Activated T-cell treated with anti-CD3 and anti-CD28 coated beads, Interleukin-2, amount 50 U/mL, for 1 hour (primary cell): ENCODE measurements at places on chromosomes 1 and 21.

DNA sequence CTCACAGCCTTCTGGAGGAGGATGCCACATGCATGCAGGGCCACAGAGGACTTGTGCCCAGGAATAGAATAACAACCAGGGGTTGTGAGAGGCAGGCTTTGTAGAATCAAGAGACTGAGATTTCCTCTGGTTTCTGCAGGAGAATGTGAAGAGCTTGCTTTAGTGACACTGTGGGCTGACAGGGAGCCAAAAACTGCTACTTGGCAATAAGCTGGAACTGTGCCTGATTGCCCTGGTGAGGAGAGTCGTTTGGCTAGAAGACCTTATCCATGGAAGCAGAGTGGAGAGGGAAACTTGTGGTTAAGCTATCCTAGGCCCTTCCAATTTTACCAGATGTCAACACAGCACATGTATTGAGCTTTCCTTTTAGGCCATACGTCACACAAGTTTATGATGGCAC, 902.1 kb downstream of the MRPL39 start:
- DNase-seq: no peak

DNA sequence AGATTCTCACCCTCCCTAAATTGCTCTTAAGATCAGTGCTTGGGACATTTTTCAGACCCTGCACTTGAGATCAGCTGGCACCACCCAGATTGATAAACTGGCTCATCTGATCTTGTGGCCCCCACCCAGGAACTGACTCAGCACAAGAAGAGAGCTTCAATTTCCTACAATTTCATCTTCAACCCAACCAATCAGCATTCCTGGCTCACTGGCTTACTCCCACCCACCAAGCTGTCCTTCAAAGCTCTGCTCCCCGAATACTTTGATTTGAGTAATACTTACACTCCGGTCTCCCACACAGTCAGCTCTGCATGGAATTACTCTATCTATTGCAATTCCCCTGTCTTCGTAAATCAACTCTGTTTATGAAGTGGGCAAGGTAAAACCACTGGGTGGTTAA, 461.9 kb upstream of the RGS18 start:
- no peak for DNase-seq

- DNase-seq: no peak
Observed at GRCh38 chr1:115430441-115431158, 92.6 kb upstream of the NGF start.

- no peak for DNase-seq
Observed at GRCh38 chr1:48761411-48761810, 15.3 kb downstream of the BEND5 start.

- no peak for DNase-seq
Observed at GRCh38 chr1:176046926-176047325, 160.2 kb downstream of the COP1 start.

DNA sequence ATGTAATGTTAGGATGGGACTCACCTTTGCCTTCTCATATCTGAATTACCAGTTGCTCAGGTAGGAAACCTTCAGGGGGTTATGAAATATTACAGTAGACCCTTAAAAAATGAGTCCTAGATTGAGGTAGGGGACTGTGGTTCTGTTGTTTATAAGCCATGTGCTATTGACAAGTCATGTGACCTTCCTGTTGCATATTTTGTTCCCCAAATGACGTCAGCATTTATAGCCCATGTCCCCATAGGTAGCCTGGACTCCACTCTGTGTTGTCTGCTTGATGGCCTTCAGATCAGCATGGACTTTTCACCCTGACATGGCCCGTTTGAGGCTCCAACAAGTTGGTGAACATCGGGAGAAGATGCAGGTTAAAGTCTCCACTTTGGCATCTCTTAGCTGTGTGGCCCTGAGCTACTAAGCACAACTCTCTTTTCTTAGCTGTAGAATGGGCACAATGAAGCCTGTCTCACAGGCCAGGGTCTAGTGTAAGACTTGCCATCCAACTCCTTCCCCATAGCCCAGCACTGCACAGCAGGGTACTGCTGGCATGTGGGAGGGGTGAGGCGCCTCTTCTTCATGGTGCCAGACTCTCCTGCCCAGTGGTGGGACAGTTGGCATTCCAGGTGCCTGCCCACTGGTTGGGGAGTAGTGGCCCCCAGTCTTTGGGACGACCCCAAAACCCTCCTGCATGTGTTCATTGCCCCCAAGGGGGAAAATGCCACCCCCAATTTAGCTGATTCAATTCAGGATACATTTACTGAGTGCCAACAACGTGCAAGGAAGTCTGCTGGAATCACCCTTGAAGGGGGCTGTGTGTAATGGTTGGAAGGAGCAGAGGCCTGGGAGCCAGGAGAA, 36.1 kb upstream of the TTC22 start:
- DNase-seq: no peak

- no peak for DNase-seq
Observed at GRCh38 chr1:61120246-61120840, 38.0 kb downstream of the NFIA start.

DNA sequence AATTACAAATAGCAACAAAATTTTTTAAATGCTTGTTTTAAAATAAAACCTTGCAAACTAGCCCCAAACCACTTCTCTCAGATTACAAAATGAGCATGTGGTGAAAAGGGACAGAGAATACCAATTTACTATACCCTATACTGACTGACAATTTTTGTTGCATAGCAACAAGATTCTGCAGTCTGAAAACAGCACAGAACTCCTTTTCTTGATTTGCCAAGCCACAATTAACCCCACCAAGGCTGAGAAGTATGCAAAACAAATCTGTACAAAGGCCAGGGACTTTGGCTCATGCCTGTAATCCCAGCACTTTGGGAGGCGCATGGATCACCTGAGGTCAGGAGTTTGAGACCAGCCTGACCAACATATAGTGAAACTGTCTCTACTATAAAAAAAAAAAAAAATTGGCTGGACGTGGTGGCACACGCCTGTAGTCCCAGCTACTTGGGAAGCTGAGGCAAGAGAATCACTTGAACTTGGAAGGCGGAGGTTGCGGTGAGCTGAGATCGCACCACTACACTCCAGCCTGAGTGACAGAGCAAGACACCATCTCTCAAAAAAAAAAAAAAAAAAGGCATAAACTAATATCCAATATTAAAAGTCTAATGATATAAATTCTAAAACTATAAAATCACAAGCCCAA, 21.8 kb downstream of the ENAH start:
- no peak for DNase-seq

DNA sequence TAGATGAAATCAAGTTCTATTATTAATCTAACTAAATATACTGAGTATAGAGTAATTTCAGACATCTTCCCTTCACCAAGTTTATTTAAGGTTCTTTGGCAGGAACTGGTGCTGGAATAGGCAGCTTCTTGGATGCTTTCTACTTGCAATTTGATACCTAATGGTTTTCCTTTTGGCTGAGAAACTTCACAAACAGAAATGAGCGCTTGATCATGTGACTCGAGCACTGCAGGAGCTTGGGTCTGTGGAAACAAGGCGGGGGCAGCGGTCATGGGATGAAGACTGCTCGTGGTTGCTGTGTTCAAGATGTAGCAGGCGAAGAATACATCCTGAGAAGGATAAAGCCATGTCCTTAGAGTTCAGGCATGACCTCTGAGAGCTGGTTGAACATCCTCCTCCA, 136.8 kb downstream of the PTPRC start:
- DNase-seq: no peak

GRCh38 chr1:220999872-221000863, 120.9 kb downstream of the HLX start:
- DNase-seq: no peak

DNA sequence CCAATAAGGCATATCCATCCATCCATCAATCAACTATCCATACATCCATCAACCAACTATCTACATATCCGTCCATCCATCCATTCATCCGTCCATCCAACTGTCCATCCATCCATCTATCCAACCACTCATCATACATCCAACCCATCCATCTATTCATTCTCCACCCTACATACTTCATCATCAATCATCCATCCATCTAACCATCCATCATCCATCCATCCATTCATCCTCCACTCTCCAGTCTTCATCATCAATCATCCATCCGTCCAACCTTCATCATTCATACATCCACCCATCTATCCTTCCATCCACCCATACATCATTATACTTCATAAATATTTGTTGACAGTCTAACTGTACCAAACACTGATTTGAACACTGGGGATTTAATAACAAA, 231.3 kb upstream of the DAB1 start:
- DNase-seq: no peak

DNA sequence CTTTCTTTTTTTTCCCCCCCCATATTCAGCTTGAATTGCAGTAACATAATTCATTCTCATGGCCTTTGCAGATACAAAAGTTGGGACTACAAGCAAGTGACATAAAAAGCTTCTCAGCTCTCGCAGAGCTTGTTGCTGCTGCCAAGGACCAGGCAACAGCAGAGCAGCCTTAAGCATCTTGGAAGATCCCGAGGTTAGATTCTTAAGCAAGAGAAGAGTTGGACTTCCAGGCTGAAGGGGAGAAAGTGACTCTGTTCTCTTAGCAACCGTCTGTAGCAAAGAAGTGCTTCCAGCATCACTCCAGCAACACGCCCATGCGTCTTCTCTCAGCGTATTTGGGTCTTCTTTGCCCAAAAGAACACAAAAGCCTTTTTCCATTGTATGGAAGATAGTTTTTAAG, 20.7 kb downstream of the AGT start:
- DNase-seq: no peak

GRCh38 chr1:117838911-117839310, 90.5 kb downstream of the GDAP2 start:
- DNase-seq: no peak

GRCh38 chr1:19416145-19416544, 69.2 kb downstream of the CAPZB start:
- DNase-seq: no peak

- DNase-seq: no peak
Observed at GRCh38 chr1:109768820-109769219, 5.1 kb upstream of the EPS8L3 start.

DNA sequence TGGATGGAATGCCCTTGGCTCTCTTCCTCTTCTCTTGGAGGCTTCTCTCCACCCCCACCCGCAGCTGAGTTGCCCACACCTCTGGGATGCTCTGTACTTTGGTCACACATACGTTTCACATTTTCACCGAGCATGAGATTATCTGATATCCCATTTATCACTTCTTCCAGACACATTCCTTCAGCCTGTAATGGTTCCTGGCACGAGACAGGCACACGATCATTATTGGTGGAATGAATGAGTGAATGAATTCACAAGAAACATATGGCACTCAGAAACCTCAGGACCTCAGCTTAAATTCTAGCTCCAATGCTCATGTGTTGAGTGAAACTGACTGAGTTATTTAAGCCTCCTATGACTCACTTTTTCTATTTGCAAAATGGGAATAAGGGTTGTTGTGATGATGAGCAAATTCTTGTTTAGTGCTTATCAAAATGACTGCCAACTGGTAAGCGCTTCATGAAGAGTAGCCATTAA, 242.7 kb upstream of the JUN start:
- DNase-seq: no peak

DNA sequence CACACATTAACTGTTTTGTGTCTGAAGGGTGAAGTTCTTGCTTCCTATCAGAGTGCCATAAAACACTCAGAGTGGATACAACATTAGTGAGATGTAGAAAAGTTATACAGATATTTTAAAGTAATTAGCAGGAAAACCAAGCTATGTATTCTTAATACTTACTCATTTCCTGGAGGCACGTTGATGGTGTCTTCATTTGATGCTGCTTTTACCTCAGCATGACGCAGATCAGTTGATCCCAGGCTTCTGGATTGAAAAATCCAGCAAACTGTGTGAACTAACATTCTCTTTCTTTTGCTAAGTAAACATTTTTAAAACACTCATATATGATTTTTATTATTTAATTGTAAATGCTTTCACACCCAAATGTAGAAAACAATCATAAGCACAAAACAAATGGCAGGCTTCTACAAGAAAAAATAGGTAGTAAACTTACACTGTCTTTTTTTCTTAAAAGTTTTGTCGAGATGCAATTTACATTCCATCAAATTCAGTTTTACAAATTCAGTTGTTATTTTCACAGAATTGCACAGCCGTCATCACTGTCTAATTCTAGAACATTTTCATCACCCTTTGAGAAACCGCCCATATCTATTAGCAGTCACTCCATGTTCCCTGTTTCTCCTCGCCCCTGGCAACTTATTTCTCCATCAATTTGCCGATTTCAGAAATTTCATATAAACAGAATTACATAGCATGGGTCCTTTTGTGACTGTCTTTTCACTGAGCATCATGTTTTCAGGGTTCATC, 198.9 kb downstream of the LRRC7 start:
- DNase-seq: no peak

GRCh38 chr1:151326619-151327222, 495 bp downstream of the PI4KB start:
- no peak for DNase-seq

- DNase-seq: no peak
Observed at GRCh38 chr21:31316488-31317169, 27.4 kb downstream of the TIAM1 start.

DNA sequence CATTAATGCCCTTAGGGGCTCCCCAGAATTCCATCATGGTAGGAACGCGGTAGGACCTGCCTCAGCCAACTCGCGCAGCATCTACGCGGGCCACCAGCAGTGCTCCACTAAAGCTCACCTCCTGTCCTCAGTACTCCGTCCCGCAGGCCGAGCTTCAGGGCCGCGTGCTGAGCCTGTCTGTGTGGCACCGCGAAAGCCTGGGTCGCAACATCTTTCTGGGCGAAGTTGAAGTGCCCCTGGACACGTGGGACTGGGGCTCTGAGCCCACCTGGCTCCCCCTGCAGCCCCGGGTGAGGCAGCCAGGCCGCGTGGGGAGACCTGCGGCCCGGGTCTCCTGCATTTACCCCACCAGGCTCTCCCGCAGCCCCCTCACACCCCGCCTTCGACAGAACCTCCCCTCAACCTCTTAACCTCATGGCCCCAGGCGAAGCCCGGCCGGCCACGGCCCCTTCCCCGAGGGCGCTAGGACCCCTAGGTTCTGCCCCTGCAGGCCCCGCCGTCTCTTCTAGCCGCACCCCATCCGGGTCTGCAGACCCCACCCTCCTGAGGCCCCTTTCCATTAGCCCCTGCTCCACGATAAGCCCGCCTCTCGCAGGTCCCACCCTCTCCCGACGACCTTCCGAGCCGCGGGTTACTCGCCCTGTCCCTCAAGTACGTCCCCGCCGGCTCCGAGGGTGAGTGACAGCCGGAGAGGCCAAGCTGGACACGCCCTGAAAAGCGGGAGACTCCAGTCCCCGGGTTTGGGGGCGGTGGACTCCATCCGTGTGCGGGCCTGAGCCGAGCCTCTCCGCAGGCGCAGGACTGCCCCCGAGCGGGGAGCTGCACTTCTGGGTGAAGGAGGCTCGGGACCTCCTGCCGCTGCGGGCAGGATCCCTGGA, 9.1 kb downstream of the SYTL1 start:
- DNase-seq: no peak

DNA sequence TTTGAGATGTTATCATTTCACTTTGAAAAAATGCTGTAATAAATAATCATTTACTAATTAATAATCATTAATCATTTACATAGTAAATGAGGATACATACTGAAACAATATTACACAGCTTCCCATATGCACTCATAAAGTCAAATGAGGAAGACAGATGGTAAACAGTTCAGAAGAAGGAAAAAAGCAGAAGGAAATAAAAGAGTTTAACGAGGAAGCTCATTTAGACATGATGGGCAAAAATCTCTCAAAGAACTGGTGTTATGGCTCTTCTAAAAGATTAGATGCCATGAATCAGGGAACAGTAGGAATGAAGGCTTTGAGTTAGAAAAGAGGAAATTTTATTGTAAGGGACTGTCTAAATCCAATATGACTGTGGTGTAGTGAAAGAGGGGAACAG, 347.6 kb downstream of the PTPRC start:
- no peak for DNase-seq

GRCh38 chr1:109622137-109622892, 2.7 kb downstream of the AMPD2 start:
- no peak for DNase-seq
